ENCODE measurements at places on chromosomes 1 and 21.
A peak's percentile ranks its signal among the peaks of the same experiment; 100 is the strongest.

GRCh38 chr1:54645806-54646676, 4.5 kb downstream of the MROH7 start:
- DNase-seq: no peak

DNA sequence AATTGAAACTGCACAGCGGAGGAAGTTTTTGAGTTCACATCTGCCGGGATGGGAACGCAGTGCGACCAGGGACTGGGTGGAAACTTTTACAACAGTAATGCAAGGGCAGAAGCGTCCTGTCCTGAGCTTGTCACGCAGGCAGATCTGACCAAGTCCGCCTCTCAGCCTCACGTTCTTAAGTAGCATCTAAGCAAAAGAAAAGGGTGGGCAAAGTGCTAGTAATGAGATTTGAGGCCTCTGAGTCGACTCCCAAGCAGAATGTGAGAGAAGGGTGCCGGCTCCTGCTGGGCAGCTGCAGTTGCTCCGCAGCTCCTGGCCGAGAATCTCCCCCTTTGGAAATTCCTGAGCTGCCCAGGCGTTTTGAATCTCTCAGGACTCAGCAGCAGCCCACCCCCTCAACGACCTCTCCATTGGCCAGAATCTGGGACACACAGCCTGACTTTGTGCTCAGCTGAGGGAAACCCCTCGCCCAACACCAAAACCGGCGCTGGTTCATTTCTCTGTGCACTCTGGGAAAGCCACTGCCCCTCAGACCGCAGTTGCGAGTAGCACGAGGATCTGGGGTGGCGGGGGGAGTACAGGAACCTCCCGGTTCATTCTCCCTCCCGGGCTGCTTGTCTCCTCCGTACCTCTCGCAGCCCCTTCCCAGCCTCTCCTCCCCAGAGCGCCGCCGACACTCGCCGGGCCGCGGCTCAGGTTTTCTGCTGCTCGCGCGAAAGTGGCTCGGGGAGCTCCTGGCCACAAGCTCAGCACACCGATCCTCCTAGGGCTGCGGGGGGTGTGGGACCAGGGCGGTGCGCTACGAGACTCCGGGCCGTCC, 913 bp upstream of the S1PR1 start:
- DNase-seq: peak; percentile 57

- DNase-seq: no peak
Measured at GRCh38 chr1:242147096-242147976, 148.4 kb upstream of the MAP1LC3C start.

- no peak for DNase-seq
Measured at GRCh38 chr21:33301632-33302002, 23.2 kb upstream of the IFNAR1 start.

- no peak for DNase-seq
Measured at GRCh38 chr1:162732566-162733335, 57.8 kb upstream of the HSD17B7 start.

DNA sequence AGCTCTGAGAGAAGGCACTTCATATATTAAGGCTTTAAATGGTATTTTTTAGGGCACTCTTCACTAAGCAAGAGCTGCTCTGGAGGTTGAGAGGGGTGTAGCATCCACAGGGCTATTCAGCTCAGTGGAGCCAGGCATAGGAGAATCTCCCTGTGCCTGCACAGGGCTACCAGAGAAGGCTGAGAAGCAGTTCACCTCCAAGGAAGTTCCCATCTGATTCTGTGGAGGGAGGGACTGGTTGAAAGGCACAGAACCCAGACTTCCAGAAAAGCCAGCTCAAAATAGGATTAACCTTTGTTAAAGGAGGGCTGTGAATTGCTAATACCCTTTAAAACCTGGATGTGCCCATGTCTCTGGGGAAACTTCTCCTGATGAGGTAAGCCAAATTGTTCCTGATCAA, 304.5 kb downstream of the TTLL7 start:
- no peak for DNase-seq

DNA sequence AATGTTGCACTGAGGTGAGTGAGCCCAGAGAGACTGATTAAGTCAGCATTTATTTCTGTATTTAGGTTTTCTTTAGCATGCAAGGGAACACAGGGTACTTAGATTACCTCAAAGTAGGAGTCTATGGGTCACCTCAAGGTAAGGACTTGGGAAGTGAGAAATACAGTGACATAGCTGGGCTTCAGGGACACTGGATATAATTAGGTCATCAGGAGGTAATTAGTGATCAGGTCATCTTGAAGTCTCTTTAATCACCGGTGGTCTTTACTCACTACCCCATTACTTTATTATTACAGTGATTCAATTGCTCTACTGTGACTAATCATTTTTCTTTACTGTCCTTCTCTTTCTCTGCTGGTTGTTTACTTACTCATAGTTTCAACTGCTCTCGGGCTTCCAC, 59.9 kb upstream of the KCNK1 start:
- no peak for DNase-seq

GRCh38 chr1:162128693-162129356, 59.3 kb downstream of the NOS1AP start:
- DNase-seq: no peak

- no peak for DNase-seq
Measured at GRCh38 chr1:42974767-42975437, 16.2 kb upstream of the SLC2A1 start.

All from stimulated activated CD4-positive, alpha-beta T cell treated with anti-CD3 and anti-CD28 coated beads, Interleukin-12 subunit alpha, Interleukin-12 subunit beta, amount 100 ng/mL, for 4 hours (primary cell).